ENCODE measurements at places on chromosomes 1 and 21.

DNA sequence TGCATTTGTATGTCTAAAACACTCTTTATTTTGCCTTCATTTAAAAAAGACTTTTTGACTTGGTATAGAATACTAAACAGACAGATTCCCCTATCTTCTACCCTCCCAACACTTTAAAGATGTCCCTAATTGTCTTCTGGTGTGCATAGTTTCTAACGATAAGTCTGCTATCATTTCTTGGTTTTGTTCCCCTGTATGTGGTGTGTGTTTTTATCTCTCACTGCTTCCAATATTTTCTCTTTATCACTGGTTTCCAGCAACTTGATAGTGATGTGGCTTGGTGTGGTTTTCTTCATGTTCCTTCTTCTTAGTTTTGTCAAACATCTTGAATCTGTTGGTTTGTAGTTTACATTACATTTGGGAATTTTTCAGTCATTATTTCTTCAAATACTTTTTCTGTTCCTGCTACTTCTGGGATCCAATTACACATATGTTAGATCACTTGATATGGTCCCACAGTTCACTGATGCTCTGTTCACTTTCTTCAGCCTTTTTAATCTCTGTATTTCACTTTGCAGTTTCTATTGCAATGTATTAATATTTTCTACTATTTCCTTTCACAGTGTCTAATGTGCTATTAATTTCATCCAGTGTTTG is 23.2 kb downstream of the F5 start:
- DNase-seq: no peak

- DNase-seq: no peak
Observed at GRCh38 chr1:212470059-212470458, 37.3 kb downstream of the NENF start.

- DNase-seq: no peak
Observed at GRCh38 chr1:213669964-213670691, 317.6 kb upstream of the PROX1 start.

- no peak for DNase-seq
Observed at GRCh38 chr1:167644551-167644950, 14.5 kb downstream of the RCSD1 start.

DNA sequence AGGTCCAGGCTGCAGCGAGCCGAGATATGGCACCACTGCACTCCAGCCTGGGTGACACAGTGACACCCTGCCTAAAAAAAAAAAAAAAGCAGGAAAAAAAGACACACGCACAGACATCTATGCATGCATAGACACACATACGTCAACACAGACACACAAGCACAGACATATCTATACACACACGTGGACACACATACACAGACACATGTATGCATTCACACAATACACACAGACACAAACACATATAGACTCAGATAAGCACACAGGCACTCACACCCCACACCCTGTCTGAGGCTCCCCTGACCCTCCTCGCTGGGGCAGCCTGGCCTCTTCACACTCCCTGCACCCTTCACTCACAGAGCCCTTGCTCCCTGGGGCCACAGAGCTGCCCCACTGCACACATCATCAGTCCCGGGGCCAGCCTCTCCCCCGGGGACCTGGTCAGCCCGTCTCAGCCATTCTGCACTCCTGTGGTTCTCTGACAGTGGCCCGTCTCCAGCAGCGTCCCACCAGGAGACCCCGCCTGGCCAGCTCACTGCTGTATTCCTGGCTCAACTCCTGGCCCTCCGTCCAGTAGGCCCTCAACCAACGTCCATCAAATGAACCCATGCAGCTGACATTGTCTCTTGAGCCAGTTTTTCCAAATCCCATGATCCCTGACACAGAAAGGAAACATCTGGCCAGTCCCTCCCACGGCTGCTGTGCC is 4.6 kb upstream of the PRKCZ start:
- DNase-seq: no peak

DNA sequence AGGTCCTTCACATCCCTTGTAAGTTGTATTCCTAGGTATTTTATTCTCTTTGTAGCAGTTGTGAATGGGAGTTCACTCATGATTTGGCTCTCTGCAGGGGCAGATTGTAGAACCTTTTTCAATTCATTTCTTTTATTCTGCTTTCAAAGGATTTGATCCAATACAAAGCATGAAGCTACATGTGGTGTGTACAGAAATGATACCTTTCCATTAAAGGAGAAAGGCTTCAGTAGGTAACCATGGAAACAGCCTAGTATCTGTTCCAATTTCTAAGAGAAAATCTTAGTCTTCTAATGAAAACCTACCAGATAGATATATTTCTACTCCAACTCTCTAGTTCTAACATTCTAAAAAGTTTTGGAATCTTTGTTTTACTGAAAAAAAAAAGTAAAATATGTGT is 105.0 kb downstream of the SYT14 start:
- no peak for DNase-seq

- no peak for DNase-seq
Observed at GRCh38 chr1:76949503-76949902, 82.2 kb downstream of the ST6GALNAC5 start.

DNA sequence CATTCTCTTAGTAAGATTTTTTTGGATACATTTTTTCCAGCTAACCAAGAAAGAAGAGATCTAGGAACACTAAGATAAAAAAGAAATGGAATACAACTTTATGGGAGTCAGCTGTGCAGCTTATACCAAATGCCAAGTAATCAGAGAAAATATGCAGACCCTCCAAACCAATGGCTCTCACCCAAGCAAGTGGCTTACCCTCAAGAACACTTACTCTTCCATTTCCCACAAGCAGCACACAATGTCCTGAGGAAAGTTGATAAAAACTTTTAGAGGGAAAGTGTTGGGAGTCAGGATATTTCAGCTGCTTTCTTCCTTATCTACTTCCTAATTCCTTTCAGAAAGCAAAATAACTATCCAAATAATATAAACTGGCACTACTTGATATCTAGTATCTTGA is 631.8 kb downstream of the RWDD3 start:
- no peak for DNase-seq

DNA sequence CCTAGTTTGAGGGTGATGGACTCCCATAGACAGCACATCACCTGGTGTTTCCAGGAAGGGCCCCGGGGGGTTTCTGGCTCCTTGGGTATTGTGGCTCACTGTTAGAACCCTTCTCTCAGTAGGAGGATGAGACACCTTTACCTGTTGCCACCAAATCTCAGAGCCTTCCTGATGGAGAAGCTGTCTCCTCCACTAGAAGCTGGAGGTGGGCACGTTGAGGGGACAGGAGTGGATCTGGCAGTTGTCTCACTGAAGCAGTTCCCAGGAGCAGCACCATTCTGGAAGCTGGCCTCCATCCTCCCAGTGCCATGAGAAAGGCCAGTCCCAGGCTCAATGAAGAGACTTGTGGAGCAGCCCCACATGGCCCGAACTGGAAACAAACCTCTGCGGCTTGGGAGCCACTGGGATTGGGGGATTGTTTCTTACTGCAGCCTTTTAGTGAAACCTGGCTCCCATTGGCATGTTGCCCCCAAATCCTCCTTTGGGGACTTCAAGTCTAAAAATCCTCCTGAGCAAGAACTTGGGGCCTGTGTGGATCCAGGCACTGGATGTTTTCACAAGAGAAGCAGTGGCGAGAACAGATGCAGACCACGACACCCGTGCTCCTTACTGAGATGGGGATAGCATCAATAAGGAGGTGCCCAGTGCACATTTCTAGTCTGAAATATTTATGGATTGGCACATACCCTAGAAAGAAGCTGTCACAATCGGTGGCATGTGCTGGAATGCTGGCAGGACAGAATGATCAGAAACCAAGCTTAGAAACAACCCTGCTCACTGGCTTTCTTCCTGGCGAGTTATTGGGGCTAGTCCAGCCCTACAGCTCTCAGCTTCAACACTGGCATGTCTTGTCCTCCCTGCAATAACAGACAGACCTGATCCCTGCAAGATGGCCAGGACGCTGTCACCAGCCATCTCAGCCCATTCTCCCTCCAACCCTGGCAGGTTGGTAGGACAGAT is 223.7 kb upstream of the AJAP1 start:
- no peak for DNase-seq

GRCh38 chr1:19033515-19033839 is 77.0 kb upstream of the IFFO2 start:
- DNase-seq: no peak

- DNase-seq: no peak
Observed at GRCh38 chr1:169236143-169236542, 129.7 kb downstream of the ATP1B1 start.

GRCh38 chr1:11985171-11985570 is 4.9 kb downstream of the MFN2 start:
- no peak for DNase-seq

DNA sequence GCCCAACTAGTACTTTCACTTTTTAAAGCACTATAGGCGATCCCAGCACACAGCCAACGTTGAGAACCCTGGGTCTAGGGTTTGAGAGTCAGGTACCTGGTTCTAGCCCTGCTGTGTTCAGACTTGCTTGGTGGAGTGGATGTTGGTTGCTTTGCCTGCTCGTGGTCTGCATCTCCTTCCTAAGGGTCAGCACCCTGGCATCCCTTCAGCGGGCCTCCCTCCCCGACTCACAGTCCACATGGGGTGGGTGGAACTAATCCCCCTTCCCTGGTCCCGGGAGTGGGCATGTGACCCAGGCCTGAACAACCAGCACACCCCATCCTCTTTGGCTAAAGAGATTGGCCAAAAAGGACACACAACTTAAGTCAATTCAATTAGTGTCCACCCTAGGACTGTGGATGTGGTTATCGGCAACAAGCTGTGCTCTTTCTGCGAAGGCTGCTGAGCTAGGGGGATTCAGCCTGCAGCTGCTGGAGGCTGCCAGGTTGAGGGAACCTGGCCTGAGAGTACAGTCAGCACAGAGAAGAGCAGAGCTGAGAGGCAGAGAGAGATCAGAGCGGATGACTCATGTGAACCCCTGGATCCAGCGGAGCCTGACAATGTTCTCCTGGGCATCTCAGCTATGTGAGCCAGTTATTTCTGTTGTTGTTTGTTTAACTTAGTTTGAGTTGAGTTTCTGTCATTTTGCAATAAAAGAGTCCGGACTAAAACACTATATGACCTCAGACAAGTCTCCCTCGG is 138.9 kb downstream of the ACTL8 start:
- DNase-seq: no peak

DNA sequence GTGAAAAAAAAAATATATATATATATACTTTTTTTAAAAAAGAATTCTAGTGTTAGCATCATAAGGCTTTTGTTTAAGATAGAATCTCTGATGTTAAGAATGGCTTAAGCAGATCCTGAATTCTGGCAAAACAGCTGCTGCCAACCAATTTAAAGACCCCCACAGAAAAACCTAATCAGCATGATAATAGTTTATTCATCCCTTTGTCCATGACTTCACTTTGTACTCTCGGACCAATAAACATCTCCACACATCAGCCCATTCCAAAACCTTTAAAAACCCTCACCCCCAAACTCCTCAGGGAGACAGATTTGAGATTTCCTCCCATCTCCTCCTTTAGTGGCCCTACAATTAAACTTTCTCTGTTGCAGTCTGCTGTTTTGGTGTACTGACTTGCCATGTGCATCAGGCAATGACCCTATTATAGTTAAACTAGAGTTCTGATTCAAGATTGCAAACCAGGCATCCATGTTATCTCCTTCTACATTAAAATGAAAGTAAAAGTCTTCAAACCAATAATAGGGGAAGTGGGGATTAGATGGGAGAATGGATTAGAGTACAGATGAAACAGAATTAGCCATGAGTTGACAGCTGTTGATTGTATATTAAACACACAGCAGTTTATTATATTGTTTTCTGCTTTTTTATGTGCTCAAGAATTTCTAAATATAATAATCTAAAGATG is 9.8 kb upstream of the PHTF1 start:
- no peak for DNase-seq

DNA sequence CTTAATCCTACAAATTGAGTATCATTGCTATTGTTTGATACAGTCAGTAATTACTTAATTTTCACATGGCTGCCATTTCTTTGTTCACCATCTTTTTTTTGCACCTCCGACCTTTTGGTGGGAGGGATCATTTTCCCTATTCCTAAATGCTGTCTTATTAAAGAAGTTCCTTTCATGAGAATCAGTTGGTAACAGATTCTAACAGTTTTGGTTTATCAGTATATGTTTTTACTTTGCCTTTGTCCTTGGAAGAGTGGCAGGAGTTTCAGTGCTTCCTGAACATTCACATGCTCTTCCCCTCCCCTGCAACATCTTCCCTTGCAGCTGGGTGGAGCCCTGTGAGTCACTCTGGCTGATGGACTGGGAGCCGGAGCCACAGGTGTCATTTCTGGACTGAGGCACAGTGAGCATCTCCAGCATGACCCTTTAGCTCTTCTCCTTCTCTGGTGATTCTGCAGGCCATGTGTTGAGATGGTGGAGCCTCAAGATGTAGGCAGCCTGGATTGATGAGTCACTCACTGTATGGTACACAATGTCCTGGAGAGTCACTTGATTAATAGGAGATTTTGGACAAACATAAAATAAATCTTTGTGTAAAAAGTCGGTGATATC is 217.7 kb downstream of the URB2 start:
- no peak for DNase-seq

DNA sequence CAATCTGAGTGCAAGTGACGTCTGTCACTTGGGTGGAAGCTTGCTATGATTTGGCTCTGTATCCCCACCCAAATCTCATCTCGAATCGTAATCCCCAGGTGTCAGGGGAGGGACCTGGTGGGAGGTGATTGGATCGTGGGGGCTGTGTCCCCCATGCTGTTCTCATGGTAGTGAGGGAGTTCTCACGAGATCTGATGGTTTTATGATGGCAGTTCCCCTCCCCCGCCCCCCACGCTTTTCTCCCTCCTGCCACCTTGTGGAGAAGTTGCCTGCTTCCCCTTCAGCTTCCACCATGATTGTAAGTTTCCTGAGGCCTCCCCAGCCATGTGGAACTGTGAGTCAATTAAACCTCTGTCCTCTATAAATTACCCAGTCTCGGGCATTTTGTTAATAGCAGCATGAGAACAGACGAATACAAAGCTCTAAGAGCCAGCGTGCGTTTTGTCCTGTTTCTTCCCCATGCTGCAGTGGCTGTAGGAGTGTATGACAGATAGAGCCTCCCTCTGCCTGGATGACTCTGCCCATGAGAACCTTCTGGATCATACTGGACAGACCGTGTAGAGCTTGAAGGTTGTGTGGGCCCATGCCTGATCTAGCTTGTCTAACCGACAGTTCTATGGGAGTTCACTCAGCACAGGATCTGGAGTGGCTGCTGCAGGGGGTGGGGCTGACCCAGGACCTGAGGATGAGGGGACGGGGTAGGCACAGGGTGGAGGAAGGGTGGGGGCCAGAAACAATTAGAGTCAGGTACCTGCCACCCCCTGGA is 139.7 kb upstream of the ERRFI1 start:
- DNase-seq: no peak

- no peak for DNase-seq
Observed at GRCh38 chr1:232510367-232511110, 119.4 kb downstream of the SIPA1L2 start.

DNA sequence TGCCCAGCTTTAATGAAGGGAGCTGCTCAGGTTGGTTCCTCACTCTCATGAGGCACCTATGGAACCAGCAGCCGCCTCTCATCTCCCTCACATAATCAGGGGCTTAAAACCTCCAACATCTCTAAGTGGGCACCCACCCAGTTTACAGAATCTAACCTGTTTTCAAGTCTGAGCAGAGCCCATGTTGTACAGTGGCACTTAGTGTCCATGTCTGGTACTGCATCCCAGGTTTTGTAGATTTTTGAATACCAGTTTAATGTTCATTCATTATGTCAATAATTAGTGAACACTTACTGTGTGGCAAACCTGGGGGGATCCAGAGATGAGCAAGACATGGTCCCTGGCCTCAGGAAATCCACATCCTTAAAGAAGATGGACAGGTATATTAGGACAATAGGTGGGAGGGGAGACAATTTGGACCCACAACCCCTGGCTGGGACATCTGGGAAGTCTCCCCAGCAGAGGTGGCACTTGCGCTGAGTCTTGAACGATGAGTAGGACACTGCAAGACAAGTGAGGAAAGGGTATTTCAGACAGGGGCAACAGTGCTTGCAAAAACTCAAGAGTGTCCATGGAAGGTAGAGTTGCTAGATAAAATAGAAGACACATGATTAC is 83.3 kb downstream of the LACTBL1 start:
- DNase-seq: no peak
